Glutamatergic neuron (in vitro differentiated cells): ENCODE measurements at places on chromosomes 2 and 18.

DNA sequence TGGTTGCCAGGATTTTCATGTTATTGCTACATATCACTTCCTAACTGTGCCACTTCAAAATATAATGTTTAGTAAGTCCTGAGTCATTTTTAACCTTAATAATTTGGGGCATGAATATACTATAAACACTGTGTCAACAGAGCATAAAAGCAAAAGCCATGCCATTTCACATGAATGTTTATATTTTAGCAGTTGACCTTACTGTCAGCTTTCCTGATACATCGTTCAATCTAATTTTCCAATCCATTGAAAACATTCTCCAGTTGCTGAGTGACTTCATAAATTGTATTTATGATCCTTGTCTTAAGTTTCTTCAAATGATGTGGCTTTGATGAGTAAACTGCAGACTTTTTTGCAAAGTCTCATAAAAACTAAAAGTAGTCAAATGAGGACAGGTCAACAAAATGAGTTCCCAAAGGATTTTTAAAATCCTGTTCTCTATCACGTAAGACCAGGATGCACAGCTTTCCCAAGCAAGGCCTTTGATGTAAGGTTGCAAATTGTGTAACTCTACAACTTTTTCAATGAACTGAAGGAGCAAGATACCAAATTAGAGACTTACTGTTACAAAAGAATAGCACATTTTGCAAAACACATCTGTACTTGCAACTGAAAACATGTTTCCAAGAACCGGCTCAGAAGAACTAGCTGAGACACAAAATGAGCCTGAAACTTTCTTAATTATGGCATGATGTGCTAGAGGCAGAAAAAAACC, 117.7 kb downstream of the SATB2 start:
- DNase-seq = no peak

- no peak for DNase-seq
These were observed 3.5 kb upstream of the RNPEPL1 start for GRCh38 chr2:240564561-240565332.

DNA sequence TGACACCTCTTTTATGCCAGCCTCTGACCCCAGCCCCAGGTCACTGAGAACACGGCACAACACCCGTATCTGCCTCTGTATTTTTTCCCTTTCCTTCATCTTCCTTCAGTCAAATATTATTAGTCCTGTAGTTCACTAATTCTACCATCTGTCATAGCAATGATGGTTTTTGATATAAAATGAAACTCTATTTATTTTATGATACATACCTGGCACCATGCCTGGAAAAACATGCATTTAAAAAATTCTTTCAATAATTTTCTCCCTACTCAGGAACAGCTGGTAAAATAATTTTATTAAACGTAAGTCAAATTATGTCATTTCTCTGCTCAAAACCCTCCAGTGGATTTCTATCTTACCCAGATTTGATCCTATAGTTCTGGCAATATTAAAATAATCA, 224.7 kb downstream of the CDH7 start:
- no peak for DNase-seq

DNA sequence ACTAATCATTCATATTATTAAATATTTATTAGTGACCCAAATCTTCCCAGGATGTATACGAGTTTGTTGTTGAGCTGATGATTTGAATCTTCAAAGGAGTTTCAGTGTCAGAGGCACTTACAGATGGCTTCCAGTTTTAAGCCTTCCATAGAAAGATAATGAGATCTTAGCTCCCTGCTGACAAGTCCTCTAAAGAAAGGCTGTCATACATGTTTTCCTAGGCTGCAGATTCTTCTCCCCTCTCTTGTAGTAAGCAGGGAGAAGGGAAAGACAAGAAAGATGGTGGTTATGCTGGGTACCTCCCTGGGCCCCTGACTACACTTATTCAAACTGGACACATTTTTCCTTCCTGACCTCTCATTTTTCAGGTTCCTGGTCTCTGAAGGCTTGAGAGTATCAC, 8.1 kb upstream of the GAREM1 start:
- DNase-seq = no peak

DNA sequence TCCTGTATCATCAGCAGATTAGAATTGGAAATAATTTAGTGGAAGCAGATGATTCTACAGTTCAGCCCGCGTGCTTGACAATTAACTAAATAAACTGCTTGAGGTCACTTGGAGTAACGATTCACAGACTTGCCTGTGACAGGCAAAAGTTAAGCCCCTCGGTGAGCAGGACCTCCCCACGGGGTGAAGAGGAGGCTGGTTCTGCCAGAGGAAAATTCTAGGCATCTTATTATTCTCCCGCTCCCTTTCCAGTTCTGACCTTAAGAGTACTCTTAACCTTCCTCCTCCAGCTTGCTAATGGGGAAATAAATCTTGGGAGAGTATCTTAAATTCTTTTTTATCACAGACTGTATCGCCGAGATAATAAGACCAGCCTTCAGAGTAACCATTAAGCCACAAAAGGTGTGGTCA, 169.7 kb upstream of the SMAD2 start:
- DNase-seq = no peak

DNA sequence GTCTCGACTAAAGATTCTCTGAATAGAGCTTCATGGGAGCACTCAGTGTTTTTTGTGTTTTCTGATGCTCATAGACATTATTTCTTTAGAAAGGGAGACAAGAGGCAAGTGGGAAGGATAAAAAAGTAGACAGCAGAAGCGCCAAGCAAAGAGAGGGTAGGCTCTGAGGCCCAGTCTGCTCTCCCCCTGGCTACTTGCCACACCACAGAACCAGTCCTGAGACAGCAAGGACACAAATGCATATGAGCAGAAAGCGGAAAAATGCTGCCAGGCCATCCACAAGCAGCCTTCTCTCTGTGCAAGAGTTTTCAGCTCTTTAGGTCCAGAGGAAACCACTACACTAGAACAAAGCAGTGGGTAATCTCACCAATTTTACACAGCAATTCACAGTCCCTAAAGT, 285.4 kb downstream of the ZNF521 start:
- DNase-seq = no peak

DNA sequence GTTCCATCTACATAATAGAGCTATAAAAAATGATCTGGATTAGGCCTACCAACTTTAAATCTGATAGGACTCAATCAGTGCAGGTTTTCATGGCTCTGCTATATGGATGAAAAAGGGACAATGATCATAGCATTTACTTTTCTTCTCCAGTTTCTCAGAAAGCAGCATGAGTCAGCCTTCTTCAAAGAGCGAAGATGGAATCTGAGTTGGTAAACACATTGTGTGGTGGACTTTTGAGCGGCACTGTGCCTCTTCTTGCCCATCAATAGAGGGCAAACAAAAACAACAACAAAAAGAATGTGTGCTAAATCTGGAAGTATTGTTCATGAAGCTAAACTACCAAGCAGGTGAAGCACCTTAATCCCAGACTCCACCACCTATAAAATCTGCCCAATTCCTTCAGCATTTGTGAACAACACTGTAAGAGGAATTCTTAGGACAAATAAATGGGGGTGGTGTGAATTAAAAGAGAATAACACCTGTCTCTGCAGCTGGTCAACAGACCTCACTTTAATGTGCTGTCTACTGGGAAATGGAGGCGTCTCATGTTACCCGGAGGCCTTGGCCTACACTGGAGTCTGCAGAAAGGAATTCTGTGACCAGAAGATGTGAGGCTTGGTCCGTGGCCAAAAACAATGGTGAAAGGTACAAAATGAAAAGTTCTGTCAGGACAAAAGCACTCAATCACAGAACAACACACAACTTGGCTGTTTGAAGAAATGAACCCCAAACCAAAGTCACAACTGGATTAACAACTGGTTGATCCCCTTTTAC, 609.0 kb downstream of the IRS1 start:
- DNase-seq = no peak

DNA sequence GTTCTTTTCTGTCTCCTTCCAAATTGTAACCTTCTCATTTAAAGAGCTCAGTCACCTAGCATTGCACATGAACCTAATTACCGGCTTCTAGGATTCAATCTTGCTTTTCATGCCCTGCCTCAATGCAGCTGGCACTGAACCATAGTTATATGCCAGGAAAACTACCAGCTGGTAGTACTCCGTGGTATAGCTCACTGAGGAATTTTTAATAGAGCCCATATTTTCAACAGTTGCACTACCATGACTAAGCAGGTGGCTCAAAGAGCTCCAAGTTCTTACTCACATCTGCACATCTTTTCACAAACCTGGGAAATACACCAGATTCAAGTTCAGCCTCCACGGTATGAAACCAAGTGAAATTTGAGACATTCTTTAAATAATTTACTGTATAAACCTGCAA, 363.5 kb downstream of the GRB14 start:
- no peak for DNase-seq

- DNase-seq = no peak
These were observed 521.2 kb downstream of the NYAP2 start for GRCh38 chr2:225920621-225921220.

- no peak for DNase-seq
These were observed 45.9 kb upstream of the ROCK2 start for GRCh38 chr2:11390399-11390658.
